Fibroblast of mammary gland (primary cell): ENCODE measurements at places on chromosomes 12 and 14.
A peak's percentile ranks its signal among the peaks of the same experiment; 100 is the strongest.

DNA sequence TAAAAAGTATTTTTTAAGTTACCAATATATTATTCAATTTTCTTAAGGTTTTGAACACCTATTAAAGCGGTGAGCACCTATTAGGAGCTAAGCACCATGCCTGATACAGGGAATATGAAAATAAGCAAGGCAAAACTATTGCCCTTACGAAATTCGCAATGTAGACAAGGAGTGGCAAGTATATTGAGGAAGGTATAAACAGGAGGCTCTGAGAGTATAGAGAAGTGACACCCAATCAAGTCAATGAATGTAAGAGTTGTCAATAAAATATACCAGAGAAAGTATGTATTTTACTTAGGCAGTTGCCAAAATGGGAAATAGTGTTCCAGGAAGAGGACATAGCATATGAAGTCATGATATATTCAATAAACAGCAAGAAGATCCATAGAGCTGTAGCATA, 57.2 kb downstream of the LRP6 start:
- no peak for DNase-seq

DNA sequence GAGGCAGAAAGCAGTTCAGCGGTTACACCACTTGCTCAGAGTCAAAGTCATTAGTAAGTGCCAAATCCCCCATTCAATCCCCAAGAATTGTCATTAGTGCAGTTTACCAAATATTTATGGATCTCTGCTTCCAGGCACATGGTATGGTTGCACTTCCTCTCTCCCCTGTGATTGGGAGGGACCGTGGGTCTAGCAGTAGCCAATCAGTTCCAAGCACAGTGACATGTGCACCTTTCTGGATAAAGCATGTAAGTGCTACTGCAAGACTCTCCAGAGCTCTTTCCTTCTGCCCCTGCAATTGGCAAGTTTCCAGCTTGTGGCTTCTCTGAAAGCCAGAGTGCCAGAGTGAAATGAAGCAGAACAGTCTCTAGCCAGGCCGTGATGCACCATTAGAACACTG, 85.3 kb upstream of the FLRT2 start:
- peak; percentile 36 for DNase-seq

DNA sequence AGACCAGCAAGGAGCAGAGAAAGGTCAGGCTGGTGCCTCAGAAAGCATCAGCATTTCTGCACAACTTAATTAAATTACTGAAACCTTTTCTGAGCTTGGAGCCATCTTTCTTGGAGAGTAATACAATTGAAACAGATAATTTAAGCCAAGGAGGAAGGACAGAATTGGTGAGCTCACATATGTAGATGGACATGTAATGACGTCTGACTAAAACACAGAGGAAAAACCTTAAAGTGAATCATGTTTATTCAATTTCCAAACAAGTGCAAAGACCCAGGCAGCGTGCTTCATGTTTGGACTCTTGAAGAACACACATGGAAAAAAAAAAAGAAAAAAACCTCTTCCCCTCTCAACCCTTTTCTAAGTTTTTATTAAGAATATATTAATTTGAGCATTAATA, 19.0 kb downstream of the SUSD6 start:
- DNase-seq: no peak

- DNase-seq: peak; percentile 70
Observed at GRCh38 chr12:39581592-39581991, 38.0 kb downstream of the ABCD2 start.

DNA sequence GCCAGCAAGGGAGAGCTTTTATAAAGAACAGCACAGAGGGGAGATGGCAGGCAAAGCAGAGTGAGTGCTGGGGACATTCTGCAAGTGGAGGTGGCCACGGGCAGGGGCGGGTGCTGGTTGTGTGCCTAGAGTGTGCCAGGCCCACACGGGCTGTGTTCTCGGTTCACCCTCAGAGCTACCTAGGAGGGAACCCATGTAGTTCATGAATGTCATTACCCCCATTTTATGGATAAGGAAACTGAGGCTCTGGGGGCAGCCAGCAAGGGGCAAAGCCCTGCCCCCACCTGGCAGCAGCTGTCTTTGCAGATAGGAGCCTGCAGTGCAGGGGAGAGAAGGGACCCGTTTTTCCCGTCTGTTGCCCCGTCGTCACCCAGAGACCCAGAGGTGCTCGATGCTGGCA, 85.2 kb upstream of the NCOR2 start:
- no peak for DNase-seq

- peak; percentile 55 for DNase-seq
Observed at GRCh38 chr12:85923767-85924331, 49.8 kb downstream of the NTS start.

- DNase-seq: no peak
Observed at GRCh38 chr14:50864237-50864636, 7.6 kb upstream of the ABHD12B start.

DNA sequence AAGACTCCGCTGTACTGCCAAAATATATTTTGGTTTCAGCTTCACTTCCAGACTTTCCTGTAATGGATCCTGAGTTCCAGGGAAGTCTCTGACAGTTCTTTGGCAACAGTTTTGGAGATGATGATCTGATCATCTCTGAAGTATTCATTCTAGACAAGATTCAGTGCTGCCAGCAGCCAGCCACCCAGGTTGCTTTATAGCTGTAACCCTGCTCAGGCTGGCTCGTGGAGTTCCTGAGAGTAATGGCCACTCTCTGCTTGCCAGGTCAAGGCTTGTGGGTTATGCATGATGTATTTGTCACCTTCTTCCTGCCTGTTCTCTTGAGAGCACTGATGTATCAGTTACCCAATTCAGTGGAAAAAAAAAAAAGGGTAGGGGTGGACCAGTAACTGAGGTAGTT, 124.3 kb downstream of the PPHLN1 start:
- peak; percentile 71 for DNase-seq

DNA sequence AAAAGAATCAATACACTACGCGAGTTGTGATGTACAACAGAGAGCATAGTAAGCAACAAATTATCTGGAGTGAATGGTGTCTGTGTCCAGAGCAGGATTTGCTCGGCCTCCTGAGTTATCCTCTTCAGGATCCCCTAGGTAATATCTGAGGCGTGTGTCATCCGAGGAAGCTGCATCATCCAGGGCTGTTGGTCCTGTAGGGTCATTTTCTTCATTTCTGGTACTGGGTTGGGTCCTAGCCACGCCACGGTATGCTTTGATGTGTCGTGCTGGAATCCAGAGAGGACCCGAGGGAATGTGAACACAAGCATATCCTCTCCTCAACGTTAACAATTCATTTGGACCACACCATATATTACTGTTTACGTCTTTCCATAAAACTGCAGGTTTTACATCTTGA, 19.0 kb upstream of the CLEC4E start:
- DNase-seq: no peak

DNA sequence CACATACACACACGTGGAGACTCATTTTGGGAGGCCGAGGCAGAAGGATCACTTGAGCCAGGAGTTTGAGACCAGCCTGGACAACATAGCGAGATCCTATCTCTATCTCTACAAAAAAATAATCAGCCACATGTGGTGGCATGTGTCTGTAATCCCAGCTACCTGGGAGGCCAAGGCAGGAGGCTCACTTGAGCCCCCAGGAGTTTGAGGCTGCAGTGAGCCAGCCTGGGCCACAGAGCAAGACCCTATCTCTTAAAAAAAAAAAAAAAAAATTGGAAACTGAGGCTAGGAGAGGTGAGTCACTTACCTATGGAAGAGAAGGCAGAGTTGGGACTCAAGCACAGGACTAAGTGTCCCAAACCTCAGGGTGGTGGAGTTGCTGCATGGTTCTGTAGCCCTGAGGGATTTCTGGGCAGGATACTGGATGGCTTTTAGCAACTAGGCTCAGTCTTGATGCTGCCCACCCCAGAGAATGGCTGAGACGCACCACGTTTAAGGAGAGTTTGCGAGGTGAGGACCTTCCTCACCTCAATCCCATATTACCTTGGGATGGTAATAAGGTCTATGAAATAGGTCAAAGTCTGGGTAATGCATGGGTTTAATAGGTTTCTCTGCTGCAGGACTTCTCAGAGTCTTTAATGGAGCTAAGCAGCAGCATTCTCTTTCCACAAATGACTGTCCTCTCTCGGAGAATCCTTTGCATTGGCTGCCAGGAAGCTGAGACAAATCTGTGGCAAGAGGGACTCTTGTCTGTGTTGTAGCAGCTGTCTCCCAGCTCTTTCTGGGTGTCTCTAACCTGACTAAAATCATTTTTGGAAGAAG, 35.6 kb downstream of the SH2B3 start:
- DNase-seq: no peak

GRCh38 chr12:109592195-109592904, 18.8 kb downstream of the MVK start:
- DNase-seq: no peak

DNA sequence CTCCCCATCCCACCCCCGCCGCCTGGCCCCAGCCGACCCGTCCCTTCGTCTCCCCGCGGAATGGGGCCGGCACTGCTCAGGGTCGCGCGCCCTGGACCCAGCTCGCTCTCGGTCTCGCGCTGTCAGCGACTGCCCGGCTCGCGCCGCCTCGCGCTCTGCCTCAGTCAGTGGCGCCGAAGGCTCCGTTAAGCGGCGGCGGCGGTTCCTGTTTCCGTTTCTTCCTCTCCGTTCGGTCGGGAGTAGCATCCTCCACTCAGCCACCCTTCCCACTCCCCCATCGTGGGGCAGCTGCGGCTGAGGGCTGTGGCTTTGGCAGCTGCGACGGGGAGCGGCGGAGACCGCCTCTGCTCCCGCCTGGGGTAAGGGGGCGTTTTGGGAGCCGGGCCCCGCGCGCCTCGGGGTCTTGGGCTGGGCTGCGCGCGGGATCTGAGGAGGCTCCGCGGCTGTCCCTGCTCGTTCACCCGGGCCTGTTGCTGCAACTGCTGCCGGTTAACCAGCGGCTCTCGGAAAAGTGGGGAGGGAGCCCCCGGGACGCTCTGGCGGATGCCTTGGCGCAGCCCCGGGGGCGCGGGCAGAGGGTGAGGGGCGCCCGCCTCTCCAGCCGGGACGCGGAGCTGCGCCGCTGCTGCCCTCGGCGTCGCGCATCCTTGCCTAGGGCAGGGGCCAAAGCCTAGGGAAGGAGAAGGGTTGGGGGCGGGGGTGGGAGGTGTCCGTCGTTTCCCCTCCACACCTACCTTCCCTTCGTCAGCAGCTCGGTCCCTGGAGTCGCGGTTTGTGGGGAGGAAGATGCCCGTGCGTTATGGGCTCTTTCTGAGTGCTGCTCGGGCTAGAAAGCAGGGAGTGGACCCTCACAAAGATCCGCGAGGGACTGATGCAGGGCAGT, 567 bp downstream of the FUT8 start:
- DNase-seq: peak; percentile 66

DNA sequence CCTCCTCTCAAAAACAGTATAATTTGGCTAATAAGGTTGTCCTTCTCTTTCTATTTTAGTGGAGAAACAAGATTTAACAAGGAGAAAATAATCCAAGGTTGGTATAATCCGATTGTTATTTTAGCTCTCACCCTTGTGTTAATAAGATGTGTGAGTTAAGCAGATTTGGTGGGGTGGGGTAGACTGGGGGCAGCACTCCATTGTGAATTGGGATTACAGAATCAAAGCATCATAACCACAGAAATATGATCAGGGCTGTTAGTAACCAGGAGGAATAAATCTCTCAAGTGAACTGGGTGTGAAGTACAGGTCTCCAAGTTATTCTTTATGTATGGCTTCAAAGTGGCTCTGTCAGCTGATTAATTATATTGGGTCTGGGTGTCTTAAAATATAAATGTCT, 10.2 kb downstream of the TIGAR start:
- no peak for DNase-seq

DNA sequence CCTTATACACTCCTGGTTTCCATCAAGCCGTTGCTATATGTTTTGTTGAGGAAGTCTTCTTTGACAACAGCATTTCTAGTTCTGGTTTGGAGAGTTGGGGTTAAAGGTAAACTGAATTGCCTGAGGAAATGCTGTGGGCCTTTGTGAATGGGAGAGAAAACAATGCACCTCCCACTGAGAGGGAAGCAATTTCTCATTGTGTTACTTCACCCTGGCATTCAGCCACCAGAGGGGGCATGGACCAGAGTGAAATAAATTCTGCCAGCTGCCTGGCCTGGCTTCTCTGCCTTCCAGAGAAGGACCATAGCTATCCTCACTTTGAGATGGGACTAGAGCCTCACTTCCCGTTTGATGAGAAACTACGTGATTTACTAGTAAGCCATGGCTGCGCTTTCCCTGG, 475.3 kb downstream of the EGLN3 start:
- DNase-seq: peak; percentile 17

- no peak for DNase-seq
Observed at GRCh38 chr14:72588521-72588920, 305.4 kb downstream of the DPF3 start.
